ENCODE measurements at places on chromosomes 6 and 20.

- DNase-seq: no peak
These were observed 17.2 kb downstream of the MOCS3 start for GRCh38 chr20:50975701-50976330.

DNA sequence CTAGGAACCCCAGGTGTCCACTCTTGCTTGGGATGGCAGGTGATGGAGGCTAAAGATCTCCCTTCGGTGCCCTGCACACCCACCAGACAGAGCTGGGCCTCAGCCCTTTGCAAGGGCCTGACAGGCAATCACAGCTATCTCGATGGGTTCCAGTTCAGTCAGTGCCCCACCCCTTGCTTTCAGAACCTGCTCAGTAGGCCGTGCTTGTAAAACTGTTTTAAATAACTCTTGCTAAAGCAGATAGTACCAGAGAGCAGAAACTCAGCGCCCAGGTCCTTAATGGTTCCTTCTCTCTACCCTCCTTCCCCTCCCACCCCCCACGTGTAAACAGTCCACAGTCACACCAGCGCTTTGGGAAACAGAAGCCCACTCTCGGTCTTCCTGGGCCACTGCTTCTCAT is 39.2 kb downstream of the C6orf132 start:
- no peak for DNase-seq

DNA sequence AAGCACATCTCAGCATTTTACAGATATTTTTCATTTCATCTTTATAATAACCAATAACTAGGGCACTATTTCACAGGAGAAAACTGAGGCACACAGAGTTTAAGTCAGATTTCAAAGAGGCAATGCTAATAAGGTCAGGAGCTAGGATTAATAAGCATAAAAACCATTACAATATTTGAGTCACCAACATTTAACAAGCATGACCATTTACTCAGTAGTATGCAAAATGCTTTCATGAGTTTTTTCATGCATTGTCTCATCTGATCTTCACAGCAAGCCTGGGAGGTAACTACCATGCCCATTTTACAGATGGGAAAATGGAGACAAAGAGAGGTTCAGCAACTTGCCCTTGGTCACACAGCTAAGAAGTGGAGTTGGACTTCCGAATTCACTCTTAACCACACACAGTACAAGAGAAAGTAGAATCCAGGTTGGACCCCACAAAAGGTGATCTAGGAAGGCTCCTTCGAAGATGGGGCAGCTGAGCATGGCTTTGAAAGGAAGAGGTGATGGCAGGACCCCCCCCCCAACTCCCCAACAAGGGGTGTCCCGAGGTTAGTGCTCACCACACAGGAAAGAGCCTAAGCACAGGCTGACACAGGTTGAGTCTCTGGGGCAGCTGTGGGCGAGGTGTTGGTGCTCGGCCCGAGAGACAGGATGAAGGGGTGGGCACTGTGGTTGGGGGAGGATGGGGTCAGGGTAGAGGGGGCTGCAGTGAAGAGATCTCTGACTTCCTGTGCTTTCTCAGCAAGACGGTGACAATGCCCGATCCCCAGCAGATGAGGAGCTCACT is 108.8 kb downstream of the PREX1 start:
- DNase-seq: no peak

DNA sequence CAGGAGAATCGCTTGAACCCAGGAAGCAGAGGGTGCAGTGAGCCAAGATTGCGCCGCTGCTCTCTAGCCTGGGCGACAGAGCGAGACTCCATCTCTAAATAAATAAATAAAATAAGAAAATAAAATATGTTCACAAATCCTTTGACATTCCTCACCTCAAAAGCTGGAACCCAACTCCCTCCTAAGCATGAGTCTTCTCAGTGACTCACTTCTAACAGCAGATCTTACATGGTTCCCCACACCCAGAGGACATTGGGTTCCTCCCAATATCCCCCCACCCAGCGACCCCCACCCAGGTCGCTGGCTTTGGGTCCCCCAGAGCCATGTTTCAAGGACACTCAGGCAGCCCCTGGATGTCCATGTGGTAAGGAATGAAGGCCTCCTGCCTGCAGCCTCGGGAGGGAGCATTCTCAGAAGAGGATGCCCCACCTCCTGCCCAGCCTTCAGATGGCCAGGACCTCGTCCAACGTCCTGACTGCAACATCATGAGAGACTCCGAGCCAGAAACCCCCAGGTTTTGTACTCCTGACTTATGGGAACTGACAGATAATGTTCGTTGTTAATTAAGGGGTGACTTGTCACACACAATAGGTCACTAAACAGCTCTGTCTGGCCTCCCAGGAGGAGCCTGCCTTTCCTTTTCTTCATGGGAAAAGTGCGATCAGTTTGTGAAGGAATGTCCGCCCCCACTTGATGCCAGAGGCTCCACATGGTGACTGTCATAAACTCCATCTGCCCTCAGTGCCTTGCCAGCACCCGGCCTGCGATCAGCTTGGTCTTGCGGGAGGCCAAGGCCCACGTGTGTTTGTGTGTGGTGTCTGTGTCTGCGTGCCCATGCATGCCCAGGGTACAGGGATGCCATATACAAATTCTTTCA is 10.1 kb upstream of the GMEB2 start:
- no peak for DNase-seq

DNA sequence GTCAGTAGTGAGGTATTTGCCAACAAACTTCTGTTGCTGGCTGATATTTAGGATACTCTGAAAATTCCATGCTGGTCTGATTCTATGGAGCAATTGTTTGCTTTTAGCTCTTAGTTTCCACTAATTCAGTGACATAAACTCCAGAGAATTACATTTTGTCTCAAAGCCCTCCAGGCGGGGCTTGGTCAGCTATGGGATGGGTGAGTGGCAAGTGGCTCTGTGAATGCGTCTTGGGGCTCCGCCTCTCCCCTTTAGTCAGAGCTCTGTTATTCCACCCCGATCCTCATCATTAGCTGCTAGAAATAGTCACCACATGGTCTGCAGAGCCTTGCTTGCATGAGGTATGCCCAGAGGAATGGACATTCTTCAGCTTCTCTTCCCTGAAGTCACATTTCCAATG is 540.6 kb downstream of the QKI start:
- no peak for DNase-seq
